ENCODE measurements at places on chromosomes 3 and 15.

- DNase-seq: no peak
These were observed 113.3 kb upstream of the PTX3 start for GRCh38 chr3:157323360-157323759.

GRCh38 chr3:25678581-25678980 is 13.9 kb upstream of the TOP2B start:
- no peak for DNase-seq

DNA sequence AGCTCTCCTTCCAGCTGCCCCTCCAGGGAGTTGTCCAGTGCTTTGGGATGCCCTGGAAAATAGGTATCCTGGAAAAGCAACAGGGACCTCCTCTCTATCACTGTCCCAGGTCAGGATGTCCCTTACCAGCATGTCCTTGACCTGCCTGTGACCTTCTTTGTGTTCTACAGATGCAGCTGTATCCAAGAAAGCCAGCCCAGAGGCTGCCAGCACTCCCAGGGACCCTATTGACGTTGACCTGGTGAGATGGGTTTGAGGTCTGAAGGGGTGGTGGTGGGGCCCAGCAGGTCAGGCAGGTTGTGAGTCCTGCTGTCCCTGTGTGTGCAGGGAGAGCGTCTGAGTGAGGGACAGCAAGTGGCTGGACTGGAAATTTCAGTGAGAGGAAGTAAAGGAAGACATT is 30.2 kb downstream of the PML start:
- no peak for DNase-seq

GRCh38 chr3:9168241-9168741 is 81.2 kb downstream of the SRGAP3 start:
- peak; percentile 55 for DNase-seq

DNA sequence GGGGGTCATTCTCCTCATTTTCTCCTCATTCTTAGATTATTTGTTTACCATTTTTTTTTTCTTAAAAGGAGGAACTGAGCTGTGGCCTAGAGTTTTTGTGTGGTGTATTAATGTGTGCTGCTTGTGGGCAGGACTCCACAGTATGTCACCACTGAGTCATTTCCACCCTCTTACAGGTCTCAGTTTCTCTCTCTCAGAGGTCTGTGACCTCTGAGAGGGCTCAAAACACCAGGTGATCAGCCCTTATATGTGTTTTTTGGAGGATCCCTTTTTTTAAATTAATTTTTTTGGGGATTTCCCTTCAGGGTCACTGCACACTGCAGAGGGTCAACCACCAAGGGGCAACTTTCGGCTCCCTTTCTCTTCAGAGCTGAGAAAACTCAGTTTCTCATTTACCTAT is 166.4 kb downstream of the SUCNR1 start:
- DNase-seq: no peak

Data from stimulated activated CD4-positive, alpha-beta T cell treated with anti-CD3 and anti-CD28 coated beads, Interleukin-4, amount 100 ng/mL, for 48 hours (primary cell).